ENCODE measurements at places on chromosomes 16 and 17.

- DNase-seq: no peak
These were observed 79.4 kb downstream of the NF1 start for GRCh38 chr17:31174215-31174614.

- DNase-seq: no peak
These were observed 45.7 kb upstream of the ZNF469 start for GRCh38 chr16:88337021-88337420.

DNA sequence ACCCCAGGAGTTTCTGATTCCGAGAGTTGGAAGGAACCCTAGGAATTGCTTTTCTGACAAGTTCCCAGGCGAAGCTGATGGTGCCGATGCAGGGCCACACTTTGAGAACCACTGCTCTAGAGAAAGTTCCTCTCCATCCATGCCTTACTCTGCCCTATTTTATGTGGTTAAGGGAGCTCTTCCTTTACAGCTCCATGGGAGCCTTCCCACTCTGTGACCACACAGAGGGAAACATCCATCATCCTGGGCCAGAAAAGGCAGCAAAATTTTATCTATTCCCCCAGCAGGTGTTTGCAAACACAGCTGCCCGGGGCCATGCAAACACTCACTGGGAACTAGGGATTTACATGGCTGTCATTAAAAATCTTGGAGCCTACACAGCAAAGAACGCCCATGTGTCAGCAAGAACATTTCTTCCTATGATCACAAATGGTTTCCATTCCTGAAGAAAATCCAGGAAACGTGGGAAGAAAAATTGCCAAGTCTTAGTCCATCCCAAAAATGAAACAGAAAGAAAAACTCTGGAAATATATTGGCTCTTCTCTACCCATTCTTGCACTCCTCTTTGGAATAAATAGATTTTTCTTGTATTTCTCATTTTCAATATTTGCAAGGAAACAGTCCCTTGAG, 252.7 kb downstream of the PMP22 start:
- DNase-seq: no peak

DNA sequence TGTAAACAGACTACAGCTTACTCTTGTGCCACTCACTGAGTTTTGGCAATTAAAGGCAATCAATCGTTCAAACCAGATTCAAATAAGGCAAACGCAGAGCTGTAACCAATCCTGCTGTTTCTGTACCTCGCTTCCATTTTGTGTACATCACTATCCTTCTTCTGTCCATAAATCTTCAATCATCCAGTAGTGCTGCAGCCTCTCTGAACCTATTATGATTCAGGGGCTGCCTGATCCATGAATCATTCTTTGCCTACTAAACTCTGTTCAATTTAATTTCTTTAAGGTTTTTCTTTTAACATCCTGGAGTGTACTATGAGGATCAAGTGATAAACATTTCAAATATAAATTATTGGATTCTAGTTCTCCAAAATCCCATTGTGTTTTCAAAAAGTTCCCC, 93.9 kb downstream of the CEP112 start:
- DNase-seq: no peak

DNA sequence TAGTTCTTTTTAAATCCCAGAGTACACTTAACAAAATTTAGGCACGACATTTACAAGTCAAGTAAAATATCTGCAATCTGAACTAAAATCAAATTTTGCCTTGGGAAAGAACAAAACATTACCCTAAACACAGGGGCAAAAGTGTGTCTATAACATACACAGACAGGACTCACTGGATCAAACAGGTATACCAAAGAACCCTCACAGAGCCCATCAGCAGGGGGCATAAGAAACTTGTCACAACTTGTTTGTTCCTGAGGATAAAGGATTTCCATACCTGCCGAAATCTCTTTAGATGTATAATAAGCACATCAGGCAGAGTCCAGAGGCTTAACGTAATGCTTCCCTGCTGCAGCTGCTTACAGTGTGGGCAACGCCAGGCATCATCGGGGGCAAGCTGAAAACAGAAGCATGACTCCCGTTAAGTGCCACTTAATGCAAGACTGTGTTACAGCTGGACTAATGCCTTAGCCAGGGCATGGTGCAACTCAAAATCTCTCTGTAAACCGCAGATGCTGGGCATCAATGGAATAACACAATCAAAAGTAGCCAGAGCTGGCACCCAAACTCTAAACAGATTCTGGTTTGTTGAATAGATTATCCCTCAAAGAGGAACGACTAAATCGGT, 67.0 kb downstream of the USP31 start:
- DNase-seq: no peak

DNA sequence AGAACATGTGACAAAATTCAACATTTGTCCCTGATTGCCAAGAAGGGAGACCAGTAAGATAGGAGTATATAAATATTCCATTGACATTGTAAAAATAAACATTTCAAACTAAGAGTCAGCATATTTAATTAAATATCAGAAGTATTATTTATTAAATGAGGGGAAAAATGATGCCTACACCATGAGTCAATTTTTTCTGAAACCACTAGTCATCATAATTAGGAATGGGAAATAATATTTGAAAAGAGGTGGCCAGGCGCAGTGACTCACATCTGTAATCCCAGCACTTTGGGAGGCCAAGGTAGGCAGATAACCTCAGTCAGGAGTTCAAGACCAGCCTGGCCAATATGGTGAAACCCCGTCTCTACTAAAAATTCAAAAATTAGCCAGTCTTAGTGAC, 2.1 kb downstream of the CMTM1 start:
- DNase-seq: no peak

DNA sequence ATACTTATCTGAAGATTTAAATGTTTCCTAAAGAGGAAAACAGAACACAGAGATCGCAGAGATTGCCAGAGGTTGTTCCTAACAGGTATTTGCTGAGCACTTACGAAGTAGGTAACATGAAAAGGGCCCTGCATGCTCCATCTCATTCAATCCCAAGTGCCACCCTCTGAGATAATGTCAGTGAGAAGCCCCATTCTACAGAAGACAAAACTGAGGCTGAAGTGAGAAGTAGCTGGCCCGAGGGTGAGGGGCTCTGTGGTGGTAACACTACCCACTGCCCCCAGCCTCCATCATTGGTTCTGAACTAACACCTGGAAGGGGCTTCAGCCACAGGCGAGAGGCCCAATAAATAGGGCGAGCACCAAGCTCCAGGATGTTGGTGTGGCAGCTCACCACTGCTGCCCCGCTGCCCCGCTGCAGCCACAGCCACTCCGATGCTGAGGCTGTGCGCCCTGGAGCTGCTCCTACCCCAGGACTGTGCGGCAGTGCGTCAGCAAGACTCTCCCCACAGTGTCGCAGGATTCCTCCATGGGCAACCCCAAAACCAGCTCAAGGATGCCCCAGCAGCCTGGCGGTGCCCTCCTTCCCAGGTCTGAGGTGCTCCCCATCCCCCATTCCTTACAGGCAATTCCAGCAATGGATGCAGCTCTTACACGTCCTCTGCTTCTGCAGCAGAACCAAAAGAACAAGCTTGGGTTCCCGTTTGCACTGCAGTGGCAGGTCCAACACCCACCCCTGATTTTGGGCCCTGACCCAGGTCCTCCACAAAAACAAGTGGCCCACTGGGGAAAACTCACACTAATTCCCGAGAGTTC, 10.3 kb downstream of the FLCN start:
- DNase-seq: no peak

- no peak for DNase-seq
These were observed 9.8 kb downstream of the TP53 start for GRCh38 chr17:7677388-7678067.

- DNase-seq: no peak
These were observed 220.6 kb downstream of the HS3ST4 start for GRCh38 chr16:25912321-25912720.

GRCh38 chr17:1800240-1800639, 29.5 kb downstream of the SMYD4 start:
- DNase-seq: no peak

GRCh38 chr16:59045501-59045900, 311.4 kb upstream of the GOT2 start:
- no peak for DNase-seq

- no peak for DNase-seq
These were observed 933 bp downstream of the CCR7 start for GRCh38 chr17:40564195-40564882.

DNA sequence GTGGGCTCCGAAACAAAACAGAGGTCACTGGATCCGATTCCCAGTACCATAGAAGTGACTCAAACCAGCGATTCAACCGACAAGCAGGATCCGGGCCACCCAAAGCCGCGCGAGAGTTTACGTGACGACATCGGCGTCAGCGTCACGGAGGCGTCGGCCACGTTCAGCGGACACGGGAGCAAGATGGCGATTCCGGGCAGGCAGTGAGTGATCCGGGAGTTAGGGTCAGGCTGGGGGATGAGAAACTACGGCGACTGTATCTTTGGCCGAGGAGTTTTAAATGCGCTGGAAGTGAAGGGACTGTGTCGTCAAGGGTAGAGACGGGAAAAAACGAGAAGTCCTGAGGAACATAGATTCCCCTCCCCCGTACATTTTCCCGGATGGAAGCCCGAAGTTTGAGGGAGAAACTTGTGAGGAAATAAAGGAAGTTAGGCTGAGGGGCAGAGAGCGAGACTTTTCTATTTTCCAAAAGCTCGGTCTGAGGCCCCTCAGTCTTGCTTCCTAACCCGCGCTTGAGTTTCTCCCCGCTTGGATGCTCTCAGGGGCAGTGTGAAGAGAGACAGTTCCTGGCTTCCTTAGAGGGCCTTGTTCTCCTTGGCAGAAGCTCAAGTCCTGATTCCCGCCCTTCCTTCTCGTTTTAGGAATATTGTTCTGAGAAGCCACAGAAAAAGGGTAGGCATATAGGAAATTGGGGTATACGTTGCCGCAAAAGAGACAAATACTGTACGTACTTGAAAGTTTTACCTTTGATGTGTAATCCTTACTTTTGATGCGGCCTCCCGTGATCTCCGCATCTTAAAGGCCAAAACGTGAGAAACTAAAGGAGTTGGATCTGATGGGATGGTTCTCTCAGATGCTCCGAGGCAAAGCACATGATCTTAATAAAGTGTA, at the start of gene NSRP1:
Gene NSRP1, plus strand, starts transcription at position 156 of the 891 bp plus-strand sequence. Its CDS starts 28 bp downstream, at position 184.
- peak; percentile 98 for DNase-seq

GRCh38 chr16:83238949-83239691, 568.7 kb upstream of the HSBP1 start:
- no peak for DNase-seq

- DNase-seq: no peak
These were observed 999.5 kb upstream of the EEF2KMT start for GRCh38 chr16:6096931-6097670.

DNA sequence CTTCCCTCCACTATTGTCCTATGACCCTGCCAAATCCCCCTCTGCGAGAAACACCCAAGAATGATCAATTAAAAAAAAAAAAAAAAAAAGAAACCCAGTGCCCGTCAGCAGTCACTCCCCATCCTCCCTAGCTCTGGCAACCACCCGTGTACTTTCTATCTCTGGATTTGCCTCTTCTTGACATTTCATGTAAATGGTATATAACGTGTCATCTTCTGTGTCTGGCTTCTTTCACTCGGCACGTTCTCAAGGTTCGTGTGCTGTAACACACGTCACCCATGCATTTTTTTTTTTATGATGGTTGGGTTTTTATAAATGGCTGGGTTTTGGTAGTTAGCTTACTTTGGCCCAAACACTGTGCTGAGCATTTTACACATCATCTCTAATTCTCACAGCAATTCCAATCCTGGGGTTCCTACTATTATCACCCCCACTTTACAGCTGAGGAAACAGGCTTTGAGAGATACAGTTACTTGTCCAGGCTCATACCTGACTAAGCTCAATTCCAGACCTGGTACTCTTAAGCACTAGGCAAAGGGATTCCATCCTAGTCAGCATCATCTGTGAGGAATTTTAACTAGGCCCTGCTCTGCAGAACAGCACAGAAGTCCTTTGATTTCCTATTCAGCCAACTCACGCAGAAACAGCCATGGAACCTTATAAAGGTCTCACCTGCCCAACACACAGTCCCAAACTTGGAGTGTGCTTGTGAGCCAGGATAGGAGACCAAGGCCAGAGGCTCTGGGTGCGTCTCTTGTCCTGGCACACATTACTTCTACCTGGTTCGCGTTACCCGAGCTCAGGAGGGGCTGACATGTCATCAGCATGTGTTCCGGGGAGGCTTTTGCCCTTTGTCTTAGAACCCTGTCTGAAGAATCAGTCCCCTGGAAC, 11.7 kb downstream of the NDUFAB1 start:
- no peak for DNase-seq

DNA sequence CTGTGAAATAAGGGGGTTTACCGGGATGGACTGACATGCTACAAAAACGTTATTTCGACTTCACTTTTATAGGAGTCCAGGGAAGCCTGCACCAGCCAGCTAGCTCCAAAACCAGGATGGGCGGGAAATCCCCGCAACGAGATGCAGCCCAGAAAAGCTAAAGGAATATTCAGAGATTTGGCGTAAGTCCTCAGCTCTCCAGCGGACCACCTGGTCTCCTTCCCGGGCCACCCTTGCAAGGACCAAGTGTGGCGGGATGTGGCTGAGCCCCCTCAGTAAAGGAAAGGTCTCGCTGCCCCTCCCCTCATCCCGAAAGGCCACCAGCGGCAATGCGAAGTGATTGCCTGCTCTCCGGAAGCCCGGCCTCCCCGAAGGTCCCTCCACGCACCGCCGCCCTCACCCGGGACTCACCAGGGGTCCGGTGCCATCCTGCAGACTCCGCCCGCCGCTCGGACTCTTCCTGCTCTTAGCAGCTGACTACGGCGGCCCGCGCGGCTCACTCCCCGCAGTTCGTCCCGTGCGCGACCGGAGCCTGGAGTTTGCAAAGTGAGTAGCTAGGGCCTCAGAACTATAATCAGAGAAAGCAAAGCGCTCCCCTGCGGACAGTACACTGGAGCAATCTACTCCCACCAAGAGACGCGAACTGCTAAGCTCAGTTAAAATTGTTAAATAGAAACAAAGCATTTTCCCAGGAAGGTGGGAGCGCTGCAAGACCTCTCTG, at the start of gene STX8:
Gene STX8, minus strand, starts transcription at position 440 of the 721 bp plus-strand sequence. Its CDS starts 12 bp downstream, at position 428.
- peak; percentile 92 for DNase-seq

DNA sequence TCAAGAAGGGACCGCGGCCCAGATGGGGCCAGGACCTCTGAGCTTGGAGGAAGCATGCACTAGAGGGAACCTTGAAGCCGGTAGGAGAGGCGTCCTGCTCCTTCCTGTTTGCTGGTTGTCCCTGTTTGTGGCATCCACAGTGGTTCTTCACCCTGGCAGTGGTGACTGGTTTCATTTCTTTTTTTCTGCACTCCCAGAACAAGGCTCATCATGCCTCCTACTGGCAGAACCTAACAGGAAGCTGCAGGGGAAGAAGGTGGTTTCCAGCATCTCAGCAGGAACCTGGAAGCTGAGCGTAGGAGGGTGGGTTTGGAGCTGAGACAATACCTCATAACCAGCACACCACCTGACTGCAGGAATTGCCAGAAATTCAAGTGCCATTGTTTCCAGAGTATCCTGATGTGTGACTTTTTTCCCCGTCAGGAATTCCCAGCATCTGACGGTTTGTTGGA, 5.8 kb downstream of the TMEM231 start:
- DNase-seq: peak; percentile 61

DNA sequence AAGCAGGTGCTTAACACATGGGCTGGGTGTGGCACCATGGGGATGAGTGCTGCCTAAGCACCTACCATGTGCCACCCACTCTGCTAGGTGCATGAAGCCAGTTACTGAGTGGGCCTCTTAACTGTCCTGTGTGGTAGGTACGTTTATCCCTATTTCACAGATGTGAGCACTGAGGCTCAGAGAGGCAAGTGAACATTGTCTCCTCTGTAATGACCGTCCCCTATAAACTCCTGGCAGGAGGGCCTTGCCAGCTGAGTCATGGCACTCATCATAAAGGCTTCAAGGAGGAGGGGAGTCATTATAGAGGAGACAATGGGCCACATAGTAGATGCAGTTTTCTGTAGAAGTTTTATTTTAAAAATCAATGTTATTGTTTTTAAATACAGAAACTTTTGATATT, 79.1 kb downstream of the RAB11FIP4 start:
- peak; percentile 9 for DNase-seq

All from A673 (cell line).